ENCODE measurements at places on chromosomes 12 and 14.

- DNase-seq = no peak
Measured at GRCh38 chr14:53213761-53214160, 60.6 kb upstream of the DDHD1 start.

GRCh38 chr14:23951590-23952201 is 1.9 kb upstream of the DHRS4 start:
- DNase-seq = no peak

- no peak for DNase-seq
Measured at GRCh38 chr14:98069712-98070171, 1202.3 kb downstream of the BCL11B start.

GRCh38 chr14:63644741-63645140 is 3.1 kb upstream of the WDR89 start:
- no peak for DNase-seq

GRCh38 chr12:116982791-116983411 is 72.2 kb downstream of the FBXW8 start:
- no peak for DNase-seq

GRCh38 chr14:54364555-54365415 is 32.0 kb upstream of the CDKN3 start:
- DNase-seq = no peak

GRCh38 chr14:61525293-61526011 is 169.9 kb upstream of the HIF1A start:
- DNase-seq = peak; percentile 65

DNA sequence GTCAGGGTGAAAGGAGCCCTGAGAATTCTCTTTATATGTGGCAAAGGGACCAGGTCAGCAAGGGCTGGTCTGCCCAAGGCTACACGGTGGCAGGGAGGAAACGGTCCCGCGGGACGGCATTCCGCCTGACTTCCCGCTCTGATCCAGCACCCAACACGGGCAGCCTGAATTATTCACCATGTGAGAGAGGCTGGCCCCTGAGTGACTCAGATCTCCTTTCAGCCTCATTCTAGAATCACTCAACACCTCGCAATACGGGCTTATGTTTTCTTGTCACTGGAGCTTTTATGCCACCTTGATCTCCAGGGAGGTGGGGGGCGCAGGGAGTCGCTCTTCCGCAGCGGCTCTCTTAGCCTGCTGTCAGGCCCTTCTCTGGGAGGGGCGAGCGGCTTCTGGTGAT is 8.5 kb downstream of the LRTM2 start:
- no peak for DNase-seq

- DNase-seq = no peak
Measured at GRCh38 chr12:38151991-38152700, 164.4 kb upstream of the ALG10B start.

DNA sequence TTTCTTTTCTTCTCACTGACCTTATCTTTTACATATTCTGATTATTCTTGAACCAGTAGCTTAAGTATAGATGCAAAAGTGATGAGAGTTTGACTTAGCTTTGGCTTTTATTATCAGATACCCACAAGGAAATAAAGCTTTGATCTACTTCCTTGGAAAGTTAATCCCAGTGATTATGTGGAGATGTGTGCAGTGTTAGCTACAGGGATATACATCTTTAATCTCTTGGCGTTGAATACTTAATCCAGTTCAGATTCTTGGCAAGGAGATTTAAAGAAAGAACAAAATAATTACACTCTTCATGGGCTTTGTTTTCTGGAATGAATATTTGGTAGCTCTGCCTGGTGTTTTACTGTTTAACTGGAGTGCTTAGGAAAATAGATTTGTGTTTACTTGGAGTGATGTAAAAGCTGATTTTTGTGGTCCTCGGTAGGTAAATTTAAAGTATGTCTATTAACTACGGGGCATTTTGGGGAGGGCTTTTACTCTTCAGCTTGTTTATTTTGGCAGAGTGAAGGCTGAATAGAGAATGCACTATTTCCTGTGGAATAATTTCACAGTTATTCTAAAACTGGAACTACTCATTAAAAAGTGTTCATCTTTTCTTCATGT is 150.1 kb upstream of the LRIG3 start:
- DNase-seq = no peak

- no peak for DNase-seq
Measured at GRCh38 chr14:87491816-87492215, 501.2 kb downstream of the GALC start.

GRCh38 chr12:4766445-4766844 is 46.2 kb downstream of the GALNT8 start:
- no peak for DNase-seq
